IMR-90 (cell line): ENCODE measurements at places on chromosomes 5 and 9. TPM values are rescaled to one million over a fixed set of nuclear protein-coding genes. Genes with fewer than 3 reads are reported as not detected.

ARHGEF39 gene
- polyA plus RNA-seq, result 2.1 and 2.8 TPM in 2 replicates

DNA sequence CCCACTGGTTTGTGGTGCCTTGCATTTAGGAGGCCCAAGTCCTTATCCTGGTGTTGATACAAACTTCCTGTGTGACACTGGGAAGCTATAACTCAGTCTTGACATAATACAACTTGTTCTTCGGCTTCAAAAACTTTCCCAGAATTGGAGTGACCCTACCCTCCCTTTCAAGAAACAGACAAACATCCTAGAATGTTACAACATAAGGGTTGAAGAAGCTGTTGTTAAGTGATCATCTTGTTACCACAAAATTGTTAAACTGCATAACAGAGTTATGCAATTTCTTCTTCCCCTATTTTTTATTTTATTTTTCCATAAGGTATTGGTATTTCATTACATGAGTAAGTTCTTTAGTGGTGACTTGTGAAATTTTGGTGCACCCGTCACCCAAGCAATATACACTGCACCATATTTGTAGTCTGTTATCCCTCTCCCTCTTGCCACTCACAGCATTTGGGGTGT, 21.3 kb downstream of the TLR4 start:
- no peaks in the 10 kb centered on the region for H3K4me1 ChIP-seq
- H3K27me3 ChIP-seq, result no peaks in the 10 kb centered on the region
- no peak overlapping the region for H3K27ac ChIP-seq
- H3K4me3 ChIP-seq, result no peak overlapping the region
- H3K36me3 ChIP-seq, result no peaks in the 10 kb centered on the region

GRCh38 chr5:55149308-55149795, 10.6 kb upstream of the GPX8 start:
- H3K4me3 ChIP-seq, result no peak overlapping the region
- H3K4me1 ChIP-seq, result peaks cover 5% of the 10 kb centered on the region; the same call in 1 of the 2 replicates
- no peak for DNase-seq
- no peak overlapping the region for H3K27ac ChIP-seq
- H3K27me3 ChIP-seq, result no peaks in the 10 kb centered on the region

GRCh38 chr5:124669956-124670721, 76.3 kb downstream of the ZNF608 start:
- DNase-seq, result peak; percentile 79
- H3K4me1 ChIP-seq, result peaks cover 7% of the 10 kb centered on the region
- no peak overlapping the region for H3K4me3 ChIP-seq
- H3K27me3 ChIP-seq, result no peaks in the 10 kb centered on the region
- H3K27ac ChIP-seq, result no peak overlapping the region

DNA sequence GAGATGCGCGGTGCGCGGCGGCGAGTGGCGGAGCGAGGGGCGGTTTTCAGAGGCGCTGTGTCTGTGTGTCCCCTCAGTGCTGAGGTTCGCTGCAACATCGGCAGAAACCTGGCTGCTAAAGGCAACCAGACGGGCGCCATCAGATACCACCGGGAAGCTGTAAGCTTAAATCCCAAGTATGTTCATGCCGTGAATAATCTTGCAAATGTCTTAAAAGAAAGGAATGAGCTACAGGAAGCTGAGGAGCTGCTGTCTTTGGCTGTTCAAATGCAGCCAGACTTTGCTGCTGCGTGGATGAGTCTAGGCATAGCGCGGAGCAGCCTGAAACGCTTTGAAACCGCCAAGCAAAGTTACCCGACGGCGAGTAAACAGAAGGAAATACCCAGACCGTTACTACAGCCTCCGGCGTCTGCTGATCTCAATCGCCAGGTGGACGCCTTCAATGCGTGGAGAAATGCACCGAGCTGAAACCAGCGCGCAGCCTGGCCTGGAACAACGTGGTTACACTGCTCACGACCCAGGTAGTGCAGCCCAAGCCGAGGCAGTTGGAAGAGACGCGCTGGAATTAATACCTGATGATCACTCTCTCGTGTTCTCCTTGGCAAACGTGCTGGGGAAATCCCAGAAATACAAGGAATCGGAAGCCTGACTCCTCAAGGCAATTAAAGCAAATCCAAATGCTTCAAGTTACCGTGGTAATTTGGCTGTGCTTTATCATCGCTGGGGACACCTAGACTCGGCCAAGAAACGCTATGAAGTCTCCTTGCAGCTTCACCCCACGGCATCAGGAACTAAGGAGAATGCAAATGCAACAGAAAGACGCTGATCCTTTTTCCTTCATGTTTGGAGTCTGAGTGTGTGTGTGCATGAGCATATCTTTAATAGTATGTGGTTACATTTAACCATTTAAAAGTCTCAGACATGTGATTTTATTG, 15.9 kb downstream of the OR2V1 start:
- peaks cover 21% of the 10 kb centered on the region for H3K27me3 ChIP-seq
- no peaks in the 10 kb centered on the region for H3K4me1 ChIP-seq
- no peaks in the 10 kb centered on the region for H3K36me3 ChIP-seq
- H3K27ac ChIP-seq, result no peak overlapping the region

DNA sequence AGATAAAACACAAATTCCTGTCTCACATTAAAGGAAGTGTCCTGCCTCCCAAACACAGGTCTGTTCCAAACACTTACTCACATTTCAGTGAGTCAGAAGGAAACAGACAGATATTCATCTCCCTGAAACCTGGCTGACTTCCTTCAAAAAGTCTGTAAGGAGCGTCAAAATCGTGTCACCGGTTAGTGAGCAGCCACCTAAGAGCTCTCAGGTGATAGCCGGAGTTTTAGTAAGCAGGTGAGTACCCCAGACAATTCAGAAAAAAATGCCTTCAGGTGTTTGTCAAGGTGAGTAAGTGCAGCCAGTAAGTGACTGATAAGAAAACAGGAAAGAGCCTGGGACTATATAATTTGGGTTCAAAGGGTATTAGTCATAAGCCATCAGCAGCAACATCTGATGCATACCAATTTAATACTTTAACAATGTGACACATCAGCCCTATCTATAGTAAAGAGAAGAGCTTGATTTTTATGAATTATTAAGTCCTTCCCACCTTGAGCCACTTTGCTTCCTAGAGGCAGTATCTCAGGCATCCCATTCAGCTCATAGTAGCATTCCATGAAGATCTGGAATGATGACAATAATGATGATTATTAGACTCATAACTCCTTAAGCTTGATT, 1.3 kb upstream of the ITGA2 start:
- DNase-seq, result peak; percentile 68
- peaks cover 18% of the 10 kb centered on the region; the same call in 1 of the 2 replicates for H3K4me1 ChIP-seq
- H3K4me3 ChIP-seq, result no peak overlapping the region
- no peaks in the 10 kb centered on the region for H3K27me3 ChIP-seq
- H3K27ac ChIP-seq, result no peak overlapping the region; the same call in 1 of the 2 replicates
